ENCODE measurements at places on chromosomes 12 and 14. TPM values are rescaled to one million over a fixed set of nuclear protein-coding genes. Genes with fewer than 3 reads are reported as not detected.

- DNase-seq: no peak
These were observed 19.3 kb downstream of the BRF1 start for GRCh38 chr14:105281371-105282097.

ATG101 gene
- 28.2 TPM for total RNA-seq

RBMS2 gene
- 67.4 TPM for total RNA-seq

DNA sequence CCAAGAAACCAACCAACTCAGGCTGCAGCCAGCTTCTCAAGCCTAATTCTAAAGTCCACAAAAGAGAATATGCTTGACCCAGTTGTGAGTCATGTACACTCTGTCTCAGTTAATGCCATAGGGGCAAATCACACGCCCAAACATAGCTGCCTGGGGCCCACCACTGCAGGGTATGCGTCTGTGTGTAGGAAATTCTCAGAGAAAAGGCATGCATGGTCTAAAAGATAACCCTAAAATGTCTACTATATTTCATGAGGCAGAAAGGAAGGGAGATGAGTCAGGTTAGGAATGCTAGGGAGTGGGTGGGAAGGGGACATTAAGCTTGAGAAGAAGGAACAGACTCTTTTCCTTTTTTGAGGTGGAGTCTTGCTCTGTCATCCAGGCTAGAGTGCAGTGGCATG, 22.3 kb upstream of the SPTLC2 start:
- DNase-seq: no peak

KCNJ8 gene
- total RNA-seq: 27.2 TPM
